NCI-H1417 treated with DMSO at 0.1 percent for 48 hours (cell line): ENCODE measurements at places on chromosomes 12 and 14.

DNA sequence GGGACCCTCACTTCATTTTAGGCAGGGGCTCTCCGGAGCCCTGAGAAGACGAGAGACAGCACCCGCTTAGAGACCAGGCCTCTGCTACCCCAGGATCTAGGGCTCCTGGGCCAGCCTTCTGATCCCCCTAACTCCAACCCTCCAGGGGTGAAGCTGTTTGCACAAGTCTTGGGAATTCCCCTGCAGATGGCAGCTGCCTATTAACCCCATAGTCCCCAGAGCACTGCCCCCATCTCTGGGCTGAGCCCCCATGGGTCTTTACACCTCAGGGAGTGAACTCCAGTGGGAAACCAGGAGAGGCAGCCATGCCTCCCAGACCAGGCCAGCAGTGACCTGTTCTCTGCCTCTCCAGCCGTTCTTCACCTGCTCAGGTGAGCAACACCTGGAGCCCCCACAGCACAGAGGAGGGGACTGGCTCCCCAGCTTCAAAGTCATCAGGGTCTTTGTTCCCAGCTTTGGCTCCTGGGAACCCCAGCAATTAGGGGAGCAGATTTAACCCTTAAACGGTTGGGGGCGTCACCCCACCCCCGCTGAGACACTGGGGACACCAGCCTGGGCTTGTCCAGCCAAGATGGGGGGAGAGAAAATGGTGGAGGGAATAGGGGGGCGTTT is 2.3 kb downstream of the WNT10B start:
- DNase-seq: no peak

GRCh38 chr12:21509768-21510167 is 8.2 kb downstream of the GOLT1B start:
- no peak for DNase-seq

GRCh38 chr12:14169281-14169680 is 187.9 kb upstream of the GRIN2B start:
- DNase-seq: no peak

GRCh38 chr12:131355361-131356245 is 355.3 kb upstream of the SFSWAP start:
- DNase-seq: no peak

DNA sequence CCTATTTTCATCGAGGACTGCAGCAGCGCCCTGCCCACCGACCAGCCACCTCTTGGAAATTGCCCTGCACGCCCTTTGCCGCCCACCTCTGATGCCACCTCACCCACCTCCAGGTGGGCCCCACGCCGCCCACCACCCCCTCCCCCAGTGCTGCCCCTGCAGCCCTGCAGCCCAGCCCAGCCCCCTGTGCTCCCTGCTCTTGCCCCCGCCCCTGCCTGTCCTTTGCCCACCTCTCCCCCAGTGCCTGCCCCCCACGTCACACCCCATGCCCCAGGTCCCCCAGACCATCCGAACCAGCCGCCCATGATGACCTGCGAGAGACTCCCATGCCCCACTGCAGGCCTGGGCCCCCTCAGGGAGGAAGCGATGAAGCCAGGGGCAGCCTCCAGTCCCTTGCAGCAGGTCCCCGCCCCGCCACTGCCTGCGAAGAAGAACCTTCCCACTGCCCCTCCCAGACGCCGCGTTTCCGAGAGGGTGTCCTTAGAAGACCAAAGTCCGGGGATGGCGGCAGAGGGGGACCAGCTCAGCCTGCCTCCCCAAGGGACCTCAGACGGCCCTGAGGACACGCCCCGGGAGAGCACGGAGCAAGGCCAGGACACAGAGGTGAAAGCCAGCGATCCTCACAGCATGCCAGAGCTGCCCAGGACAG is 96.5 kb downstream of the LGMN start:
- DNase-seq: no peak

- DNase-seq: no peak
Measured at GRCh38 chr14:30754778-30755177, 119.6 kb upstream of the COCH start.

- DNase-seq: no peak
Measured at GRCh38 chr14:71625175-71625574, 307.1 kb upstream of the RGS6 start.
